ENCODE measurements at places on chromosomes 2 and 18. TPM values are rescaled to one million over a fixed set of nuclear protein-coding genes. Genes with fewer than 3 reads are reported as not detected.

Gene SUPT7L
- total RNA-seq = 34.6 TPM

Gene MRO
- 1.6 TPM for total RNA-seq

Gene METAP1D
- total RNA-seq = 8.8 TPM

Gene SKA1
- total RNA-seq = 5.5 TPM

Measured in diencephalon (tissue), 1 donor.